NK-92 treated with Interleukin-12 subunit alpha and Interleukin-12 subunit beta, amount 100 ng/mL, for 24 hours (cell line): ENCODE measurements at places on chromosomes 11 and 22.
A peak's percentile ranks its signal among the peaks of the same experiment; 100 is the strongest.

- DNase-seq: no peak
Measured at GRCh38 chr11:69718147-69718546, 14.3 kb upstream of the FGF19 start.

GRCh38 chr11:67468056-67468455 lies 995 bp downstream of the TMEM134 start:
- no peak for DNase-seq

DNA sequence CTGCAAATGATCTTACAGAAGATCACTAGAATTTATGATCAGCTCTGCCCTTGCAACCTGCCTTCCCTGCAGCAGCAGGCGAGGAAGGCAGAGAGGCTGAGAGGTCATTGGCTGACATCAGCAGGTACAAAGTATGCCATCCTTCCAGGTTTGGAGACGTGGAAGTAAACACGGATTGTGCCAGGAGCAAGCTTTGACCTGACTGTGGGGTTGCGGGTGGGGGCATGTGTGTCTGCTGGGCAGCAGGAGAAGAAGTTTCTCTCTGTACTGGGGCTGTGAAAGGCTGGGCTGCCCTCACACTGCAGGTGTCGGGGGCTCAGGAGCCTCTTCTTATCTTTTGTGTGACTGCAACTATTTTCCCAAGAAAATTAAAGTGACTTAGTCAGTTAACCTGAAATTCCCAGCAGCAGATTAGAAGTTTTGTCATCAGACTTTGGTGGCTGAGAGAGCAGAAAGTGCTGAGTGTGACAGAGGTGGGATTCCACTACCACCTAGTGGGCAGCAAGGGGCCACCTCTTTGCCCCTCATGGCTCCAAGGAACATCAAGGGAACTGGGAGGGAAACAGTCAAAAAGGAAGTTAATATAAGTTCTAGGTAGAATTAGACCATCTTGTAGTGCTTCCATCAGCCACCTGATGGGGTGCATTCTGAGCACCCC lies 565.9 kb downstream of the ETS1 start:
- no peak for DNase-seq

DNA sequence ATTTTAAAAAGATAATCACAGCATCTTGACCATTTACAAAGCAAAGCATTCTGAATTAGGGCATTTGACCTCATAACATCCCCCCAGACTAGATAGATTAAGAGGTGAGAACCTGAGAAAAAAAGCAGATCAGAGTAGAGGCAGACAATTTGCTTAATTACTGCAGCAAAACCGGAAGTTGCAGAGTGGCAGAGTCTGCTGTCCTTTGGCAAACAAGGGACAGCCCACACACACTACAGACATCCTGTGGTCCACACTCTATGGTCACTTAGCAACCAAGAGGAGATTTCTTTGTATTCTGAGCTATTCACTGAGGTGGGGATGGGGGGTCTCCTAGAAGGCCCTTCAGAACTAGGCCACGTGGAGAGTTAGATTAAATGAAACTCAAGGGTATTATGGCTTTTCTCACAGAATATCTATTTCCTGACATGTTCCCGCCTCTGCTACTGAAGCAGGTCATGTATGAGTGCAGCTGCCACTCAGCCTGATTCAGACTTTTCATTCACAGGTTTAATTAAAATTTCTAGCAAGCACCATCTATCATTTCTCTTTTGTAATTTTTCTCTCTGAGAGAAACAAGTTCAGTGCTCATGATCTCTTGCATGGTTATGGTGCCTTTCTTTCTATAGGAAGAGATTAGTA lies 48.5 kb downstream of the SVIP start:
- DNase-seq: peak; percentile 3

DNA sequence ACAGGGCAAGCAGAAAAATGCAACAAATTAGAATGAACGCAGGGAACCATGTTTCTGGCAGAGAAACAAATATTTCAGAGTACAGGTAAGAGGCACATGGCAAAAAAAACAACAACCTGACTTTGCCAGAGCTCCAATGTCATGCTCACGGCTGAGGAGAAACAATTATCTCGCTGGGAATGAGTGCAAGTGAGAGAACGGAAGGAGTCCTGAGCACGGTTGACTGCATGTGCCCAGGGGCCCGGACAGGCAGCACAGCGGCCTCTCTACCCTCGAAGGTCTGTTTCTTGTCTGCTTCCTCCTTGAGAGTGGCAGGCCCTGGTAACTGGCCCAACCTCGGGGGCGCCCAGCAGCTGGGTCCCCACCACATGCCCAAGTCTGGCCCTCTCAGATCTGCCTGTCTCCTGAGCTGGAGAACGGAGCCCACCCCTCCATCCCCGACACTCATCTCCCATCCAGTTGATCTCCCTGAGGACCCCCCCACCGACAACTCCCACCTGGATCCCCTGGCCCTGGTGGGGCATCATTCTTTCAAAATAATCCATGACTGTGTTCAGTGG lies 24.6 kb upstream of the RTN4R start:
- DNase-seq: no peak

- no peak for DNase-seq
Measured at GRCh38 chr22:47064416-47064815, 302.0 kb downstream of the TBC1D22A start.
